ENCODE measurements at places on chromosomes 13 and 19. TPM values are rescaled to one million over a fixed set of nuclear protein-coding genes. Genes with fewer than 3 reads are reported as not detected.

CYP4F3 gene
- total RNA-seq: not detected

F10 gene
- 12.0 TPM for total RNA-seq

ZNF486 gene
- 5.4 TPM for total RNA-seq

PRX gene
- total RNA-seq: 1.6 TPM

MEDAG gene
- 3.9 TPM for total RNA-seq

Data from bronchus fibroblast of lung (primary cell).